NCI-H2081 (cell line): ENCODE measurements at places on chromosomes 5 and 9.

- no peak for DNase-seq
Measured at GRCh38 chr9:93711002-93711401, 134.6 kb downstream of the PHF2 start.

- DNase-seq: no peak
Measured at GRCh38 chr5:108730617-108731340, 16.9 kb upstream of the FER start.

DNA sequence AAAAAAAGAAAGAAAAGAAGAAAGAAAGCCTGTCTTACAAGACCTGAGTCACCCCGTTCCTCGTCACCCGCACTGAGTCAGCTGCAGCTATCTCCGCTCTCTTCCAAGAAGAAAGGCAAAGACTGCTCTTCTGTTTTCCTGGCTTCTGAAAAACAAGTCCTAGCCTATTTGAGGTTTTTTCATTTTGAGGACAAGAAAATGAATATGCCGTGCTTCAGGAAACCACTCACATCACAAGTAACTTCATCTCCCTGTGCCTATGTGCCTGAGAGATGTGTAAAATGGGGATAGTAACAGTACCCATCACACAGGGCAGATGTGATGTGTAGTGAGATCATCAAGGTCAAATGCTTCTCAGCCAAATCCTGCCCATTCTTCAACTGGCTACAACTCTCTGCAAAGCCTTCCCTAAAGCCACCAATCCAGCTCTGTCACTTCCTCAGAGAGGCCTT lies 78.4 kb downstream of the GLDC start:
- no peak for DNase-seq

DNA sequence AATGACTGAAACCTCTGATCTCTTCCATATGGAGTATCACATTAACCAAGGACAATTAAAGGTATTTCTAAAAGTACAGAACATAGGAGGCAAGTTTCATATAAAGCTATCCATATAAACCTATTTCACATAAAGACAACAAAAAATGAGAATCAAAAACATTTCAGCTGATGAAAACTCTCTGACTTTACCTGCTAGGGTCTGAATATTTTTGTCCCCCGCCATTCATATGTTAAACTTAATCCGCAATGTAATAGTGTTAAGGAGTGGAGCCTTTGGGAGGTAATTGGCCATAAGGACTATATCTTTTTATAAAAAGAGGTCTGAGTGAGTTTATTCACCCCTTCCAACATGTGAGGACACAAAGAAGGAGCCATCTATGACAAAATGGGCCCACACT lies 788.5 kb downstream of the DTWD2 start:
- no peak for DNase-seq

GRCh38 chr5:171579976-171580411 lies 160.5 kb downstream of the FGF18 start:
- no peak for DNase-seq

- DNase-seq: no peak
Measured at GRCh38 chr9:89522261-89522958, 24.5 kb upstream of the SEMA4D start.

DNA sequence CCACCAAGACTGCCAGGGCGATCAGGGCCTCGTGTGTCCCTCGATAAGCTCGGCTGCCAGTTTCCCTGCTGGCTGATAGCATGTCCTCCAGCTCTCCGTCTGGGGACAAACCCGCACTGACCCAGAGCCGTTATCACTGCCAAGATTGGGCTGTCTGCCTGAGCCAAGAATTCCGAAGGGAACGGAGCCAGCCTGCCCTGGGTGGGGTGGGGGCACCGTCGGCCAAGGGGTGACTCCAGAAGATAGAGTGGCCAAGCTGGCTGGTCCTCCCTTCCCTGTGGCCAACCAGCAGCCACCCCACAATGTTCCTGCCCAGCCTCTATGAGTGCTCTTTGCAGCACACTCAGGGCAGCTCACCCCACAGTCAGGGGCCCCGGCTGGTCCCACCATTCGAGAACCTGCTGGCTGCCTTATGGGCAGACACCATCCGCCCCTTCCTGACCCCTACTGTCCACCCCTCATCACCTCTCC lies 29.4 kb downstream of the HRH2 start:
- DNase-seq: no peak

DNA sequence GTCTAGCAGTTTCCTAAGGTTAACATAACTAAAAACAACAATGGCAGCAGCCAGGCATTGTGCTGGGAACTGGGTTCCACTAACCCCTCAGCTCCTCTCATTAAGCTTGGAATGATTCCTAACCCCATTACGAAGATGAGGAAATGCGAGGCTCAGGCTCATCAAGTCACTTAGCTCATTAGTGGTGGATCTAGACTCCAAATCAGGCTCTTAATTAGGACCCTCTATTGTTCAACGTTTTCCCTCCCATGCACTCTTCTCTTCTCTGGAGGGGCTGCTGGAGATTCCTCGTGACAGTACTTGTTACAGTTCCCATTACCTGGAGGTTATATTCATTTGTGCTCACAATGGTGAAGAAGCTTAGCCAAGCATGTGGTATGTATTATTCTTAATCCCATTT lies 6.5 kb downstream of the TAS2R1 start:
- no peak for DNase-seq

DNA sequence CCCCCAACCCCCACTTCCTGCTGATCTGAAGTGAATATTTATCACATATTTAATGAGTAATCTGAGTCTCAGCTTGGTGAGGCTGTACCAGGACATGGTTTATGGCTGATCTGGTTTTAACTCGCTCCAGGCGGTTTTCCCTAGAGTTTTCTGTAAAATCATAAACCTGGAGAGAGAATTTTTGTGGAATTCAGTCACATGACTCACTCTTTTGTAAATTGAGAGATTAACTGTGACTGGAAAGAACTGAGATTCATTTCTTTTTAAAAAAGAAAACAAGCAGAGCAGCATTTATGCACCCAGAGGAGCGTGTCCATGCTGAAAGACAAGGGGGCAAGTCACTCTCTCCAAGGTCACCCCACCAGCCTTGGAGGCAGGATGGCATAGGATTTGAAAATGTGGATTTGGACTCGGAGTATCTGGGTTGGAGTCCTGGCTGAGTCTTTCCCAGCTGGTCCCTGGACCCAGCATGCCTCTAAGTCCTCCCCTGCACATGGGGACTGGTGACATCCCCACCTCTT lies 81.8 kb downstream of the ZNF618 start:
- DNase-seq: no peak

GRCh38 chr5:73654171-73654811 lies 28.3 kb downstream of the ARHGEF28 start:
- DNase-seq: peak; percentile 8

DNA sequence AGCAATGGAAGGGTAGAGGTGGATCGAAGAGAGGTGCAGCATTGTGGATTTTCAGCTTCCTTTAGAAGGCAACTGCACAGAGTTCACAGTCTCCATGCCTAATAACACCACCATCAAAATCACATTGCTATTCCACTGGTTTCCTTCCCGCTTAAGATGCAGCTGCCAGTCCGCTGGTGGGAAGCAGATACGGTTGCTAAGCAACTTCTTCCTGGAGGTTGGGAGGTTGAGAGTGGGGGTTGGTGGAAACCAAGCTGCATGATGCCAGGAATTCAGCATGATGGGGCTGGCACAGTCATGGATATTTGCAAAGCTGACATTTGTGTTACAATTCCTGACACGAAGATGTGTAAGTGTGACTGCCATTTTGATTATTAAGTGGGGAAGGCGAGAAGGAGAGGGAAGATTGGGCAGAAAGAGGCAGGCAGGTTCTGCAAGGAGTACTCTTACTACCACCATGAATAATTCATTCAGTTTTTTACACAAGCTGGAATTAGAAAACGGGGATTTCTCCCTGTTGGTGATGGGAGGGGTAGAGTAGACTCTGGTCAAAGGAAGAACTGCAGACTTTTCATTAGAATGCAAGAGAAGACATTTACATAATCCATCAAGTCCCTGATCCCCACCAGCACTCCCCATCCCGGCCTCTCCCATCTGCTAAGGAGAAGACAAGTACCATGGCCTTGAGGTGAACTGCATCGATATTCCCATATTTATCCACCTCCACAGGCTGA lies 87.5 kb downstream of the GLDC start:
- DNase-seq: peak; percentile 12

DNA sequence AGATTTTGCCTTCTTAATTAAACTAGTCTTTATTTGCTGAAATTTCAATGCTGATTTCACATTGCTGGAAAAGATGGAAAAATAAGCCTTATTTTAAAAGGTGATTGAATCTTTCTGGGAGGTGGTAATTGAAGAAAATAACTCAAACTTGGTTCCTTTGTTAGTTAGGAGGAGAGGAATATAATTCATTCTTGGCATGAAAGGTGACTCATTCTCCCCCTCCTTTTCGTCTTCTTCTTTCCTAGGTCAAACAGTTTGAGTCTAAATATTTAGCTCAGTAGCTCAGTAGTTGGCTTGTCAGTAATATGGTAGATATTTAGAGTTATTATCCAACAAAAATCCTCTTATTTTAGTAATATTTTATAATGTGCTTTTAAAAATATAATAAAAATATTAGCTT lies 353.9 kb upstream of the MEF2C start:
- no peak for DNase-seq

- DNase-seq: no peak
Measured at GRCh38 chr9:126002476-126003350, 255.5 kb downstream of the PBX3 start.

DNA sequence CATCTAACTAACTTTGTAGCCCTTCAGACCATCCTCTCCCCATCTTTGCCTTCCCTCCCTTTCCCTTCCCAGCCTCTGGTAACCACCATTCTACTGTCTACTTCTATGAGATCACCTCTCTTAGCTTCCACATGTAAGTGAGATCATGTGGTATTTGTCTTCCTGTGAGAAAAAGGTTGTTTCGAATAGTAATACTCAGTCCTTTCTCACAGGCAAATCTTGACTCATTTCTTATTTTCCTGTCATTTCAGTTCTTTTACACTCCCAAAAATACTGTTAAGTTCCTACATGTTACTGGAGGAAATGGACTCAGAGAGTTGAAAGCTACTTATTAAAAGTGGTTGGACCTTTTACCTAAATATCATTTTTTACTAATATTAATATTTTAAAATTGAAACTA lies 82.1 kb downstream of the SLF1 start:
- DNase-seq: no peak

DNA sequence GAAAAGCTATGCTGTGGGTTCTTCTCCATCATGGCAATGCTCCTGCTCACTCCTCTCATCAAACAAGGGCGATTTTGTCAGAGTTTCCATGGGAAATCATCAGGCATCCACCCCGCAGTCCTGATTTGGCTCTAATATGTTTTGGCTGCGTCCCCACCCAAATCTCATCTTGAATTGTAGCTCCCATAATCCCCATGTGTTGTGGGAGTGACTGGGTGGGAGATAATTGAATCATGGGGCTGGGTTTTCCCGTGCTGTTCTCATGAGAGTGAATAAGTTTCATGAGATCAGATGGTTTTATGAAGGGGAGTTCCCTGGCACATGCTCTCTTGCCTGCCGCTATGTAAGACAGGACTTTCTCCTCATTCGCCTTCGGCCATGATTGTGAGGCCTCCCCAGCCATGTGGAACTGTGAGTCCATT lies 163.8 kb downstream of the GADD45G start:
- DNase-seq: no peak
